NCI-H774 (cell line): ENCODE measurements at places on chromosomes 4 and X.
A peak's percentile ranks its signal among the peaks of the same experiment; 100 is the strongest.

- DNase-seq, result no peak
These were observed 202.7 kb downstream of the NR3C2 start for GRCh38 chr4:148239494-148239985.

GRCh38 chr4:107757864-107758476 lies 37.9 kb upstream of the PAPSS1 start:
- DNase-seq, result peak; percentile 2

DNA sequence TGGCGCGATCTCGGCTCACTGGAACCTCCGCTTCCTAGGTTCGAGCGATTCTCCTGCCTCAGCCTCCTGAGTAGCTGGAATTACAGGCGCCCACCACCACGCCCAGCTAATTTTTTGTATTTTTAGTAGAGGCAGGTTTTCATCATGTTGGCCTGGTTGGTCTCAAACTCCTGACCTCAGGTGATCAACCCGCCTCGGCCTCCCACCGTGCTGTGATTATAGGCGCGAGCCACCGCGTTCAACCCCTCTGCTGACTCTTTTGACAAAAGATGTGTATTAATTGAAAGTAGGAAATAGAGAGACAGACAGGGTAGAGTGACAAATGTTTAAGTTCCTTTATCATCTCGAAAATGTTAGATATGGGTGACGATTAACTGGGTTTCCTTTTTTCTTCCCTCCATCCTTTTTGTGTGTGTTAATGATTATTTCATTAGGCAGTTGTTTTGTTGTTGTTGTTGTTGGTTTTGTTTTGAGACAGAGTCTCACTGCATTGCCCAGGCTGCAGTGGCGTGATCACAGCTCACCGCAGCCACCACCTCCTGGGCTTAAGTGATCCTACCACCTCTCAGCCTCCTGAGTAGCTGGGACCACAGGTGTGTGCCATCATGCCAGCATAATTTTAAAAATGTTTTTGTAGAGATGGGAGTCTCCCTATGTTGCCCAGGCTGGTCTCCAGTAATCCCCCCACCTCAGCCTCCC lies 79.5 kb downstream of the KDM6A start:
- no peak for DNase-seq

GRCh38 chrX:70089604-70090297 lies 27.5 kb downstream of the OTUD6A start:
- no peak for DNase-seq

DNA sequence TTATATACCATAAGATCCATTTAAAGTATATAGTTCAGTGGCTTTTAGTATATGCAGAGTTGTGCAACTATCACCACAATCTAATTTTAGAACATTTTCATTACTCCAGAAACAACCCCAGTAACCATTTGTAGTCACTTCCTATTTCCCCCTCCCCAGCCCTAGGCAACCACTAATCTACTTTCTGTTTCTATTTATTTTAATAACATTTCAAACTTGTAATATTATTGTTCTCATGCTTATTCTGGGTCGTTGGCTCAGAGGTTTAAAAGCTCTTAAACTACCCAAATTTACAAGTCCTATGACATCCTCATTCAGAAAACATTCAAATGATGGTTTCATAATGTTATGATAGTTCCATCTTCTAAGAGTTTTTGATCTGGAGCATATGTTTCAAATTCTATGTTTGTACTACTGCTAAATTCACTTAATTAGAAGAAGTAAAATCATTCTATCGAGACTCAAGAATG lies 18.4 kb downstream of the XIAP start:
- DNase-seq, result no peak

DNA sequence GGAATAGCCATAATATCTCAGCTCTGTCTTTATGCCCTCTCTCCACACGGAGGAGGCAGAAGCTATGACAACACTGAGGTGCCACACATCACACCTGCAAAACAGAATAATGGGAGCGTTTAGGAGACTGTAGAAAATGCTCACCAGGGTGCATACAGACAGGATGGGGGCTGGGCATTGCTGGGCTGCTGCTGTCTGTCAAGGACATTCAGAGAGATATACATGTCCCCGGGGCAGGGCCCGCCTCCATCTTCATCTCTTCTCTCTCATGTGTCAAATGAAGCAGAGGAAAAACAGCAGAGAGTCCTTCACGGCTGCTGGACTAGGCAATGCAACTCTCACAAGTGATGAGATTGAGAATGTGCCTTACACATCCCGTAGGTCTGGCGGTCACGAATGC lies 65.3 kb upstream of the DHRSX start:
- no peak for DNase-seq

- DNase-seq, result no peak
These were observed 66.9 kb downstream of the TAB3 start for GRCh38 chrX:30822068-30822681.

DNA sequence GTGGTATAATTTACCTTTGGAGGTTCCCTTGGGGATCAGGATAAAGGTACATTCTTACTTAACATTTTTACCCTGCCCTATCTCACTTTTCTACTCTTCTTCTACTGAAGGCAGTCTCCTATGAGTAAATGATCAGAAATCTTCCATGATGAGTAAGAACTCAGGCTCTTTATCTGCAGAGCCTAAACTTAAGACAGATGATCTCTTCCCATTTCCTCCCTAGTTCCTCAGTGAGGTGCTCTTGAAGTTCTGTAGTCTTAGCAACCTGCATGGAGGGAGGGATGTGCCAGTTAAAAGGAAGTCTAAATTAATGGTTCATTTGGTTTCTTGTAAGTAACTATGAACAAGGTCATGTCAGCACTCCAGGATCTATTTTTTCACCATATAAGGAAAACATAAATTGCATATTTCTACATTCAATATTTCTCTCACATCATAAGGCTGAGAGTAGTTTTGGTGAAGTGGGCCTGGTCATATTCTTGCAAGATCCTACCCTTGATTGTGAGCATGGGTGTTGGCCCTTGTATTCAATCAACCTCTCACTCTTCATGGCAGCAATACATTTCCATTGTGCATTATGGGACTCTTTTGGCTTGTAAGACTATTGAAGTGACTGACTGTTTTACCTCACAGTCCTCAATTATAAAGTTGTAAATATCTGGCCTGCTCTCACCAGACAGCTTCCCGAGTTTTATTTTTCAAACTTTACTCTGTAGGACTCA lies 295.5 kb downstream of the SLC7A11 start:
- DNase-seq, result no peak

DNA sequence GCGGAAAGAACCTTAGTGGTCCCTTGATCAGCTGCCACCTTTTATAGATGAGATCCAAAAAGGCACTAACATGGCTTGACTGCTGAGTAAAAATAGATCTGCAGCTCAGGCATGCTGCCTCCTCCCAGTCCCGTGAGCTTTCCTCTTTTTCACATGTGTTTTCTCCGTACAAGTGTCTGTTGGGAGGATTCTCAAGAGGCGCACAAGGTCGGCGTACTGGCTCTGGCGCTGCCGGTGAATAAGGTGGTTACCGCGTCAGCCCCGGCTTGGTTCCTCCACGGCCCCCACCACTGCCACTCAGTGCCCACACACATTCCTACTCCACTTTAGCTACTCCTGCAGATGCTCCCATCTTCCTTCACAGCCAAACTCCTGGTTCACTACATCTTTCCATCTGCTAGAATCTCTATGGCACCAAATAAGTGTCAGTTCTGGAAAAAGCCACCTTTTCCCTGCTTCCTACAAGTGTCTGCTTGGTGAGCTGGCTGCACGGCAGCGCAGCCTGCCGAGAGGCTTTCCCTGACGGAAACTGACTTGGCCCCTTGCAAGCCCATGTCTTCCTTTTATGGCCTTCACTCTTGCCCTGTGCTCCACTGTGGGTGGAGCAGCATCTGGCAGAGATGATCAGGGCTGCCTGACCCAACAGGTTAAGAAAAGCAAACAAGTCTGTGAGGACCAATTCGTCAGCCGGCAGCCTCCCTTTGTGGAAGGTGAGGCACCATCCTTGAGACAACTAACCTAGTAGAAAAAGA lies 99.8 kb downstream of the KLHL8 start:
- DNase-seq, result no peak

DNA sequence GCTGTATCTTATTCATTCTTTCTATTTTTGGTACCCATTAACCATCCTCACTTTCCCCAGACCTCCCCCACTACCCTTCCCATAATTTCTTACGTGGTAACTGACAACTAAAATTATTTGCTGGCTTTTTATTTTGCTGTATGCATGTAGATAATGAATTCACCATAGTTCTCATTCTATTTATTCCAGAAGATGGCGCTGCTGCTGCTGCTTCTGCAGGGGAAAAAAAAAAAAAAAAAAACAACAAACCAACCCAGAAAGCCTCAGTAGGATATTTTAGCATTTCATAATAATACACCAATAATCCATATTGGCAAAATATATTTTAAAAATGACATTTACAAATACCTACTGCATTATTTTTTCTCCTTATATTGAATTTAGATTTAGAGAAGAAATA lies 416.6 kb upstream of the MAGEB18 start:
- peak; percentile 7 for DNase-seq

- DNase-seq, result no peak
These were observed 379.1 kb upstream of the TEX13C start for GRCh38 chrX:124940531-124940930.

- no peak for DNase-seq
These were observed 6.4 kb upstream of the HERC3 start for GRCh38 chr4:88585917-88586316.

GRCh38 chr4:25022766-25023165 lies 8.0 kb downstream of the LGI2 start:
- DNase-seq, result no peak

DNA sequence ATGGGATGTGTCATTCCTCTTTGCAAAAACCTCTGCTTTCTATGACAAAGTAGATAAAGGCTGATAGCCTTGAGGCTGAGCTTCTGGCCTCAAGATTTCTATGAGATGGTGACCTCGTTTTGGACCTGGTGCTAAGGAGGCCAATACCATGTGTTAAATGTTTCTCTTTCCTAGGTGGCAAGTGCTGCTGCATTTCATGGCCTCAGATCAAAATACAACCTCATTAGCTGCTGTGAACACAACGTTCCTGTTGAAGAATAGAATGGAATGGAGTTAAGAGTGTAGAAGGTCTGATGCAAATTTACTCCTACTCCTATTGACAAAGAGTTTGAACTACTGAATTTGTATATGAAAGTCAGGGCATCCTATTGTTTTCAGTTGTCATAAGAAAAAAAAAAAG lies 112.0 kb downstream of the C4orf51 start:
- DNase-seq, result no peak

- DNase-seq, result no peak
These were observed 54.8 kb downstream of the C4orf51 start for GRCh38 chr4:145734576-145735346.

- DNase-seq, result no peak
These were observed 30.7 kb upstream of the SPON2 start for GRCh38 chr4:1203026-1203616.

DNA sequence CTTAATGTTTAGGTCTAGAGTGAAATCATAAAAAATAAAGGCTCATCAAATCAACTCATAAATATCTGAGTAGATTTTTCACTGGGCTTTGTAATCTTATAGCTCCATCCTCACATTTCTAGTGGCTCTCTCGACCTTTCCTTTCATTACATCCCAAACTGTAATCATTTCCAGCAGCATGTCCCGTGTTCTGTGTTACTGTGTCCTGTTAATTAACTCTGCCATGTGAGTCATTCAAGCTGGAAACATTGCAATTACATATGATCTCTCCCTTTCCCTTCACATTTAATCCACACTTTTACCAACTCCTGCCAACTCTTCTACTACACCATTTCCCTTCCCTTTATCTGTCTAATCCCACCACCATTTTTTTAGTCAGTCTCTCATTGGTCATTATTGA lies 75.5 kb downstream of the UGT8 start:
- no peak for DNase-seq

- no peak for DNase-seq
These were observed 44.1 kb downstream of the SLC16A2 start for GRCh38 chrX:74465424-74465823.

DNA sequence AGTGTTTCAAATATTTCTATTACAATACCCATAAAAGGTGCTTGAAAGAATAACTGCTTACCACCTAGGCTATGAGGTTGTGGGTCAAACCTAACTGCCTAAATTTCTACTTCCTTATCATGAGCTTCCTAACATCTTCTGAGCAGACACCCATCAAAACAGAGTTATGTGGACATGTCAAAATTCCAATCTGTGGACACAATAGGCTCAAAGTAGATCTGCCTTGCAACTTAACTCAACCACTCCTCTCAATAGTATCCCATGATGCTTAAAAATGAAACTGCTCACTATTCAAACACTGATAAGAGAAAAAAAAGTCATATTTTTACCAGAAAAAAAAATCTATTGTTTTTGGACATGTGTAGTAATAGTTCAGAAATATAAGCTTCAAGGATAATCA lies 462.7 kb downstream of the INPP4B start:
- no peak for DNase-seq

DNA sequence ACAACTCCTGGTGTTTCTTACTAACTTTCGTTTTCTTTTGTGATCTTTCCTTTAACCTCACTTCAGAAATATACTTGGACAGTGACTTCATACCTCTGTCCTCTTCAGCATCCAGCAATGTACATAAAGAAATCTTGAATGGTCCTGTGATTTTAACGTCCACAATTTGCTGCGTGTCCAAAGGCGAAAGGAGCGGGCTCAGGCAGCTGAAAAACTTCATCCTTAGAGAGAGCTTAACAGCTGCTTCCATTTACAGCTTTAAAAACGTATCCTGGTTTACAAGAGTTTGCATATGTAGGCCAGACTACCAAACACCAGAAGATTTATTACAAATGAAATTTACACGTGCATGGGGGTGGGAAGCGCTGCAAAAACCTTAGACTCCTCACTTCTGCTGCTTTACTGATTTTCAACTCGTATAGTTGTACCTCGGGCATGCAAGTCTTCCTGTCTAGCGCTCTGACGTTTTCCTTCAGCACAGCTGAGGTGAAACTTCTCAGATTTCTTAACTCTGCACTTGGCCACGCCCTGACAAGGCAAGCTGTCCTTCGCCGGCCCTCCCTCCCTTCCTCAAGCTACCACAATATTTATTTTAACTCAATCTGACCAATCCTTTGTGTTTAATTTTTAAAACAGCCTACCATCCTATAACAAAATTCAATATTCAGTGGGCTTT lies 406.4 kb downstream of the FAM47A start:
- DNase-seq, result no peak

DNA sequence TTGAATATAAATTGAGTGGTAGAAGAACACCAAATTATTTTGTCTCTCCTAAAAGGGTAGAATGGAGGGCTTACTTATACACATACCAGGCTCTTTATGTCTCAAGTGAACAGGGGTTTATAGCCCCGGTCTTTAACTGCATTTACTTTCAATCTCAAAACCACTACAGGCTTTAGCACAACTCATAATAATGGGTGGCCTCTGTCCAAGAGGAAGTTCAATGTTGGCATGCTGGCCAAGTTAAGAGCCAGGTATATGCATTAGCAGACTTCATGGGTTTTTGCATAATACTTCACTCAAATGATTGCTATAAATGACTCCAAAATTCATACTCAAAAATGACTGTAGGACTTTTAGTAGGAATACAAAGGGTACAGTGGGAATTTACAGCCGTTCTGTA lies 118.5 kb upstream of the OTUD4 start:
- no peak for DNase-seq
